ENCODE measurements at places on chromosomes 2 and 18. TPM values are rescaled to one million over a fixed set of nuclear protein-coding genes. Genes with fewer than 3 reads are reported as not detected.

DLX2 gene
- total RNA-seq: not detected

EVX2 gene
- total RNA-seq: 0.09 TPM

SIX3 gene
- total RNA-seq: not detected

PAX3 gene
- not detected for total RNA-seq

DSG4 gene
- not detected for total RNA-seq

KCNG3 gene
- total RNA-seq: not detected

MEIS1 gene
- total RNA-seq: 21.9 TPM

ACOXL gene
- total RNA-seq: not detected

KCNE4 gene
- total RNA-seq: 14.1 TPM

All from pericardium fibroblast (primary cell).